SK-N-SH treated with all-trans-retinoic acid at 6 μM for 48 hours (cell line): ENCODE measurements at places on chromosomes 2 and 18.

DNA sequence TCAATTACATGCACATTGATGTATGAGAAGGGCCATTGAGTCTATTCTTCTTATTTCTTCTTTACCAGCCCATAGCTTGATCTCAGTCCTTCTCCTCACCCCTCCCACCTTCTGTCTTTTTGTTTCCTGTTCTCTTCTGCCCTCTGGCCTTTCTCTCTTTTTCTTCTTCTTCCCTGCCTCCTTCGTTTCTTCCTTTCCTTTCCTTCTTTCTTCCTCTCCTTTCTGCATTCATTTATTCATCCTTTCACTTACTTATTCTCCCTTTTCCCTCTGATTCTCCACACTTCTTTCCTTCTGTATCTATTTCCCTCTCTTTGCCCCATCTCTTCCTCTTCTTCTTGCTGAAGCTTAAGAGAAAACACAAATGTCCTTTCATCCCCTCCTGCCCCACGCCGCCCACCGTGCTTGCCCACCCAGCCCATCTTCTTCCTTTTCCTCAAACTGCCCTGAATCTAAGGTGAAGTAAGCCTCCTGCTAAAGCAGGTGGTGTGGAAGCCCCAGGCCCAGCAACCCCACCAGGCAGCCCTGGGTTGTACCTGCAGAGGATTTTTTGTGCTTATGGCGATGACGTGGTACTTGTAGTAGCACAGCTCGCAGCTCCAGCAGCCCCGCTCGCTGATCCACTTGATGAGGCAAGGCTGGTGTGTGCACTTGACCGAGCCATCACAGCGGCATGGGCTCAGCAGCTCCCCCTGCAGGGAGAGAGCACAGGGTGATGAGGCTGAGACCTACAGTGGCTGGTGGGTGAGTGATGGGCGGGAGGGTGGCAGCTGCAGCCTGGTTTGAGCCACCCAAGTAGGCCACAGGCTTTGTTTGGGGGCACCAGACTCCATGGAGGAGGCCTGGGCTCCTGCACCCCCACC, 89.0 kb downstream of the MARCHF4 start:
- peak; percentile 70 for ATAC-seq

- peak; percentile 49 for ATAC-seq
These were observed at the start of gene ITPRIPL1 for GRCh38 chr2:96325041-96325883. Gene ITPRIPL1 (plus strand): TSS chr2:96325317. CDS start chr2:96325840, 523 bp downstream.

DNA sequence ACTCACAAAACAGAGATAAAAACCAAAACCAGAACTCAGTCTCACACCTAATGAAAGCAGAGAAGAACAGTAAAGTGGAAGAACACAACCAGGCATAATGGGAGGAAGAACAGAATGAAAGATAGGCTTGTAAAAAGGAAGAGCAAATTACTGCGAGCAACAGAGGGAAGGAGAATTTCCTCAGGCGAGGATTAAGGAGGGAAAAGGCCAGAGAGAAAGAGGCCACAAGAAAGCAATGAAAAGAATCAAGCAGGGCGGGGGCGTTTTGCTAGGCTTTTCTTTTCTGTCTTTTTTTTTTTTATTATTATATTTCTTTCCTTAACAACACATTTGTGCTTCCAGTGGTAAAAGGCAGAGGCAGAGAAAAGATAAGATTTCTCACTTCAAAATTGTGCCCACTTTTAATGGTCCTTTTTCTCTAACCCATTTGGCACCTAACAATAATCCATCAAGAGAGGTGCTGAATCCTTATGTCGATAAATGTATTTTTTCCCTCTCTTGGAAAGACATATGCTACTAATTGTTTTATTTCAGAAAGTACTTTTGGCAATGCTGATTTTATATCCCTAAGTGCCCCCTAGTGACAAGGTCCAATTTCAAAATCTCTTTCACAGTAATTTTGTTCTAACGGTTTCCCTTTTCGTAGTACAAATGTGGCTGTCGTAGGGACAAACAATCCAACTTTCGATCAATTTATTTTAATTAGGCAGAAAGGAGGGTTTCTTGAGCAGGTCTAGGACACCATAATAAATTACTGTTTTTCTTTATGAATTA, 138.7 kb upstream of the AQP4 start:
- ATAC-seq: no peak

GRCh38 chr18:71873695-71874094, 670.4 kb downstream of the CBLN2 start:
- no peak for ATAC-seq

DNA sequence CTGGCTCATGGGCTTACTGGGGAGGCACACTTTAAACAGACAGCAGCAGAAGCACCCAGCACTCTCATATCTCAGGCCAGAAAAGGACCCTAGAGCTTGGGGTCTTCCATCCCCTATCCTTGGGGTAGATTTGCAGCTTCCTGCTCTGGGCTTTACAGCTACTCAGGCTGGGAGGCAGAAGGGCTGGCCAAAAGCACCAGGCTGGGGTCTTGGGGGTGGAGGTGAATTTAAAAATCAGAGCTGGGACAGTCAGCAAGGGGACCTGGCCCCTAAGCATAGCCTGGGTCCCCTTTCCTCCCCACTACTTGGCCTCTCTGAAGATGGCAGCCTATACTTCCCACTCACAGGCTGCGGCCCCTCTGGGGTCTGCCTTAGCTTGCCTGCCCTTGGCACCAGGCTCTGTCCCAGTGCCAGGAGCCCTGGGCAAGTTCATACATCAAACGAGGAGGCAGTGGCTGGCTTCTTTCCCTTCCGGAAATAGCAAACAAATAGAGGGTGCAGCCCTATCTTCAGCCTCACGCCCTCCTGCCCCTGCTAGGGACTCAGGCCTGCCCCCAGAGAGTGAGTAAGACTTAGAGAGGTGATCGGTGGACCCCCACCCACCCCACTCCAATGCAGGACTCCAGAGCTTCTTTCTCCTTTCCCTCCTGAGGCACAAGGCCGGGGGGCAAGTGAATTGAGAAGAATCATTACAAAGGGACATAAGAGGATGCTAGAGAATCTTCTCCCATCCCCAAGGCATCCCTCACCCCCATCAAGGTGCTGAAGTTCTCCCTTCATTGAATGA, 26.0 kb upstream of the TNS1 start:
- ATAC-seq: no peak

DNA sequence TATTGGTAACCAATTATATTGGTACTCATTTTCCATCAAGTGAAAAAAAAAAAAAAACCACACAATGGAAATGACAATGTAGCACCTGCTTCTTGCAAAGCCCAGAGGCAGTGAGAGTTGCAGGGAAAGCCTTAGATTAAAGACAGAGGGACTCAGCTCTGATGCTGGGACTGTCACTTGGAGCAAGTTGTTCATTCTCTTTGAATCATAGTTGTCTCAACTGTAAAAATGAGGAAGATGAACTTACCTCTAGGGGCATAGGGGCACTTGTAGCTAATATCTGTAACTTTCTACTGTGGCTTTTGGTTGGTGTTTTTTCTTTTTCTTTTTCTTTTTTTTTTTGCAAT, 81.4 kb upstream of the LPIN2 start:
- ATAC-seq: no peak; the same call in 2 of the 3 replicates

- ATAC-seq: no peak
These were observed 37.2 kb downstream of the LCT start for GRCh38 chr2:135799738-135800137.
